GM23248 (cell line): ENCODE measurements at places on chromosomes 4 and X. TPM values are rescaled to one million over a fixed set of nuclear protein-coding genes. Genes with fewer than 3 reads are reported as not detected.
A peak's percentile ranks its signal among the peaks of the same experiment; 100 is the strongest.

The PTCHD1 gene
- not detected in 2 replicates for total RNA-seq

GRCh38 chr4:169256101-169256612 is 14.6 kb downstream of the SH3RF1 start:
- DNase-seq, result peak; percentile 80
- peaks cover 94% of the 10 kb centered on the region for H3K4me1 ChIP-seq
- H3K36me3 ChIP-seq, result no peaks in the 10 kb centered on the region
- peak overlapping the region; percentile 54 for H3K27ac ChIP-seq
- peak overlapping the region; percentile 21 for H3K4me3 ChIP-seq

DNA sequence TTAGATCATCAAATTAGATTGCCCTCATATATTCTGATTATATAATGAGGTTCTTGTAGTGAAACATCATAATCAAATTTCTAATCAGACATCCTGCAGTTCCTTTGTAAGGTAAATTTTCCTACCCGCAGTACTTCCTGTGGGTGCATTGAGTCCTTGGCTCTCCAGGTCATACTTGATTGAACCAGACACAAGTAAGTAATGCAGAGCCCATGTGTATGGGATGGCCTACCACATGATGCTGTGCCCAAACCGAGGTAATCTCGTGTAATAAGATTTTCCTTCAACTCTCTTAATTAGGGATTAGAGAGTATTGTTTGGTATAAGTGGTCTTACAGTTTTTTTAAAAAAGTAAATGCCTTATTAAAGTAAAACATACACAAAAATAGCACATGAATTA is 1841.8 kb downstream of the PCDH7 start:
- H3K4me3 ChIP-seq, result no peak overlapping the region
- no peak overlapping the region for H3K27ac ChIP-seq
- H3K36me3 ChIP-seq, result no peaks in the 10 kb centered on the region
- no peaks in the 10 kb centered on the region for H3K27me3 ChIP-seq
- DNase-seq, result no peak

The HERC6 gene
- 0.51 and 1.1 TPM in 2 replicates for total RNA-seq

The AGTR2 gene
- total RNA-seq, result not detected in 2 replicates

- no peaks in the 10 kb centered on the region for H3K36me3 ChIP-seq
- H3K27ac ChIP-seq, result no peak overlapping the region
- no peak overlapping the region for H3K4me3 ChIP-seq
- no peaks in the 10 kb centered on the region for H3K27me3 ChIP-seq
- peaks cover 34% of the 10 kb centered on the region for H3K4me1 ChIP-seq
These were observed 37.9 kb upstream of the CYP2U1 start for GRCh38 chr4:107893171-107894137.

DNA sequence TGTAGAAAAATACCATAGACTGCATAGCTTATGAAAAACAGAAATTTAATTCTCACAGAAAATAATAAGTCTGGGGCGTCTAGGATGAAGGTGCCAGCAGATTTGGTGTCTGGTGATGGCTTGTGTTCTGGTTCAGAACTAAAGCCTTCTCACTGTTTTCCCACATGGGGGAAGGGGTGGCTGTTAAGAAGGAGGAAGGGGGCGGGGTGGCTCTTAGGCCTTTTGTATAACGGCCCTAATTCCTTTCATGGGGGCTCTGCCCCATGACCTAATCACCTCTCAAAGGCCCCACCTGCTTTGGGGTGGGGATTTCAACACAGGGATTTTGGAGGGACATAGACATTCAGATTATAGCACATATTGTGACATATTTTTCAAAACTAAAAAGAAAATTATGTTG is 173.2 kb upstream of the TECRL start:
- no peak for DNase-seq
- no peaks in the 10 kb centered on the region for H3K36me3 ChIP-seq
- H3K4me3 ChIP-seq, result no peak overlapping the region
- H3K4me1 ChIP-seq, result no peaks in the 10 kb centered on the region

The F8 gene
- 1.6 and 4.1 TPM in 2 replicates for total RNA-seq

GRCh38 chr4:7034262-7035081 is 8.7 kb upstream of the TADA2B start:
- H3K4me3 ChIP-seq, result no peak overlapping the region
- peaks cover 10% of the 10 kb centered on the region; the same call in 1 of the 2 replicates for H3K36me3 ChIP-seq
- H3K27me3 ChIP-seq, result no peaks in the 10 kb centered on the region
- peak; percentile 77 for DNase-seq

DNA sequence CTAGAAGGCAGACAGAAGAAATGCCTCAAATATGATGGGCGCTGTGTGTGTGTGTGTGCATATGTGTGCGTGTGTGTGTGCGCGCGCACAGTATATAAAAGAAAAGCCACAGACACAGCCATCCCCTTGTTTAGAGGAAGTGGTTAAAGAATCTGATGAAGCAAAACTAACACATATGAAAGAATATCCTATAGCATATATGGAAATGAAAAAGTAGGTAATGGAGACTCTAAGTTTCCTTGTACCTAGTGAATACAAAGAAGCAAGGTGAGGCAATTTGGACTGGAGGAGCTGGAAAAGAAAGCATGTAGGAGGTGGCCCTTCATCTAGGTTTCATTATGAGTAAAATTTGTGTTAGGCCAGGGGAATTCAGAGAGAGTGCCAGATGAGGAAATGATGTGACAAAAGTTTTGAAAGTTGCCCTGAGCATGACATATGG is 58.6 kb upstream of the MCF2 start:
- no peak overlapping the region for H3K4me3 ChIP-seq
- DNase-seq, result no peak
- H3K27ac ChIP-seq, result no peak overlapping the region
- H3K4me1 ChIP-seq, result no peaks in the 10 kb centered on the region
- no peaks in the 10 kb centered on the region for H3K27me3 ChIP-seq

DNA sequence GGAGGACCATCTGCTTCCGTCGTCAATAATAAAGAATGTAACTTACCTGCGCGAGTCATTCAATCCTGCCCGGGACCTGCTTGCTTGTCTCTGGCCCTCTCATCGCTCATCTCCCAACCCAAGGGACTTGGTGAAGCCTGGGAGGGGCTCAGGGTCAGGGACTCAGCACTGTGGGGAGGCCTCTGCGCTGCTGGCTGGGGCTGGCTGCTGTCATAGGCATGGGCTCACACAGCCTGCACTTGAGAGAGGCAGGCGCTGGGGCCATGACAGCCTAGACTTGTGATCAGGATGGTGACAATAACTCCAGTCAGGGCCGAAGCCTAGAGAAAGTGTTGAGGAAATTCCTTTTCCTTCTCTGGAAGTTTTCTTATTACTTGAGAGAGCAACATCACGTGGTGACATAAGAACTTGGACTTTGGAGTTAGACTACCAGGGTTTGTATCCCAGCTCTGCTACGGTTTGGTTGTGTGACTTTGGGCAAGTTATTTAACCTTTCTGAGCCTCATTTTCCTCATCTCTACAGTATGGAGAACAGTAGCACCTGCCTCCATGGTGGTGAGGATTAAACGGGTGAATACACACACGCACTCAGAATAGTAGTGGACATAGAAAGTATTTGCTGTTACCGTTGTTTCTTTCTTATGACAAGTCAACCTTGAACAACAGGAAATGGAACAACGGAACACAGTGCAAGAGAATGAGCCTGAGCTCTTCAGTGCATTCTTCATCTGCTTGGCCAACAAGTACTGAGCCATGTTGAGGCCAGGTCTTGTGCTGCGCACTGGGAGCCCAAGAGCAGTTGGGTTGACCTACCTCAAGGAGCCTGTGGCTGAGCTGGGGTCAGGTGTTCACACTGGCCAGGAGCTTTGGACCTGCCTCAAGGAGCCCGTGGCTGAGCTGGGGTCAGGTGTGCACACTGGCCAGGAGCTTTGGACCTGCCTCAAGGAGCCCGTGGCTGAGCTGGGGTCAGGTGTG is 60.5 kb downstream of the TBC1D14 start:
- H3K27me3 ChIP-seq, result no peaks in the 10 kb centered on the region
- H3K27ac ChIP-seq, result no peak overlapping the region
- no peaks in the 10 kb centered on the region for H3K36me3 ChIP-seq
- H3K4me3 ChIP-seq, result no peak overlapping the region

DNA sequence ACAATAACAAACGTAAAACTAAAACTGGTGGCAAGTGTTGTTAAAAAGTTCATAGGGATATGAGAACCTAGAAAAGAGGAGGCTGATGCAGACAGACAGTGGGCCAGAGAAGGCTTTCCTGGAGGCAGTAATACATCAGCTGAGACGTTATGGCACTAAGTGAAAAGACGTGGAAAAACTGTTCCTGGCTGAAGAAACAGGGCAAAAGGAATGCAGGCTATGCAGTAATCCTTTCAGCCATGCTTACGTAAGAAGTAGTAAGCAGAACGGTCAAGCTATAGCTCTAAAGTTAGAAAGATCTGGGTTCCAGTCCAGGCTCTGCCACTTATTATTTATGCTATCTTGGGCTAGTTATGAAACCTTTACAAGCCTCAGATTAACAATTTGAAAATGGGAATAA is 6.4 kb downstream of the LAMTOR3 start:
- no peaks in the 10 kb centered on the region for H3K27me3 ChIP-seq
- peaks cover 53% of the 10 kb centered on the region for H3K36me3 ChIP-seq
- H3K4me3 ChIP-seq, result no peak overlapping the region
- DNase-seq, result peak; percentile 61
- peak overlapping the region; percentile 16; the same call in 1 of the 2 replicates for H3K27ac ChIP-seq

The CACNA1F gene
- not detected in 2 replicates for total RNA-seq

GRCh38 chrX:23811108-23811651 is 28.2 kb downstream of the SAT1 start:
- H3K36me3 ChIP-seq, result no peaks in the 10 kb centered on the region
- H3K27me3 ChIP-seq, result no peaks in the 10 kb centered on the region
- DNase-seq, result peak; percentile 47
- H3K4me1 ChIP-seq, result peaks cover 20% of the 10 kb centered on the region; the same call in 1 of the 2 replicates
- H3K27ac ChIP-seq, result no peak overlapping the region

DNA sequence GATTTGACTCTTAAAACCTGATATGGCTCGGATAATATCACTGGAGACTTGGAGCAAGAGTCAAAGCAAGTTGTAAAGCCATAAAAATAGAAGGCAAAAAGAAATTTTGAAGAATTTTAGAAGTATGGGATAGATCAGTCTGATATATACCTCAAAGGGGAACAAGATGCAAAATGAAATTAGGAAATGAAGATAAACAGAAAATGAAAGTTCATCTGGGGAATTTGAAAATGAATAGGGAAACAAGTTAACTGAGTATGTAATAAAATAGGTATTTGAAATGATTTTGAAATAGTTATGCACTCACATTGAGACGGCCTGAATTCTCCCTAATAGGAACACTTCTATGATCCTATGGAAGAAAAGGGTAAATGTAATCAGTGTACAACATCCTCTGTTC is 5.7 kb downstream of the CYP2U1 start:
- DNase-seq, result no peak
- no peak overlapping the region for H3K27ac ChIP-seq
- no peaks in the 10 kb centered on the region for H3K27me3 ChIP-seq
- peaks cover 3% of the 10 kb centered on the region; the same call in 1 of the 2 replicates for H3K4me1 ChIP-seq
- no peaks in the 10 kb centered on the region for H3K36me3 ChIP-seq

The GLOD5 gene
- not detected in 2 replicates for total RNA-seq

- no peak overlapping the region for H3K27ac ChIP-seq
- no peaks in the 10 kb centered on the region for H3K36me3 ChIP-seq
- H3K4me1 ChIP-seq, result no peaks in the 10 kb centered on the region
- no peaks in the 10 kb centered on the region for H3K27me3 ChIP-seq
These were observed 119.7 kb downstream of the SHOX start for GRCh38 chrX:750263-750662.

The UGT2B15 gene
- total RNA-seq, result not detected in 2 replicates

- H3K4me1 ChIP-seq, result peaks cover 11% of the 10 kb centered on the region
- no peaks in the 10 kb centered on the region for H3K36me3 ChIP-seq
- DNase-seq, result peak; percentile 36
- no peaks in the 10 kb centered on the region for H3K27me3 ChIP-seq
- H3K4me3 ChIP-seq, result no peak overlapping the region
- no peak overlapping the region for H3K27ac ChIP-seq
These were observed 8.5 kb downstream of the TIGD2 start for GRCh38 chr4:89119836-89120235.

- no peaks in the 10 kb centered on the region for H3K4me1 ChIP-seq
- H3K4me3 ChIP-seq, result no peak overlapping the region
- H3K27ac ChIP-seq, result no peak overlapping the region
- DNase-seq, result no peak
- no peaks in the 10 kb centered on the region for H3K27me3 ChIP-seq
These were observed 1149.2 kb downstream of the PCDH18 start for GRCh38 chr4:136383082-136383481.

The PLXNA3 gene
- 25.9 and 30.7 TPM in 2 replicates for total RNA-seq

The MAGEA2 gene
- not detected in 2 replicates for total RNA-seq

The RPS6KA6 gene
- 5.4 and 6.2 TPM in 2 replicates for total RNA-seq

The ERAS gene
- not detected in 2 replicates for total RNA-seq

The RAB33A gene
- total RNA-seq, result 3.3 and 5.8 TPM in 2 replicates

The P2RY8 gene
- not detected in 2 replicates for total RNA-seq

GRCh38 chr4:53712408-53713020 is 121.2 kb upstream of the LNX1 start:
- DNase-seq, result no peak
- H3K4me3 ChIP-seq, result no peak overlapping the region
- H3K27ac ChIP-seq, result no peak overlapping the region
- no peaks in the 10 kb centered on the region for H3K27me3 ChIP-seq

DNA sequence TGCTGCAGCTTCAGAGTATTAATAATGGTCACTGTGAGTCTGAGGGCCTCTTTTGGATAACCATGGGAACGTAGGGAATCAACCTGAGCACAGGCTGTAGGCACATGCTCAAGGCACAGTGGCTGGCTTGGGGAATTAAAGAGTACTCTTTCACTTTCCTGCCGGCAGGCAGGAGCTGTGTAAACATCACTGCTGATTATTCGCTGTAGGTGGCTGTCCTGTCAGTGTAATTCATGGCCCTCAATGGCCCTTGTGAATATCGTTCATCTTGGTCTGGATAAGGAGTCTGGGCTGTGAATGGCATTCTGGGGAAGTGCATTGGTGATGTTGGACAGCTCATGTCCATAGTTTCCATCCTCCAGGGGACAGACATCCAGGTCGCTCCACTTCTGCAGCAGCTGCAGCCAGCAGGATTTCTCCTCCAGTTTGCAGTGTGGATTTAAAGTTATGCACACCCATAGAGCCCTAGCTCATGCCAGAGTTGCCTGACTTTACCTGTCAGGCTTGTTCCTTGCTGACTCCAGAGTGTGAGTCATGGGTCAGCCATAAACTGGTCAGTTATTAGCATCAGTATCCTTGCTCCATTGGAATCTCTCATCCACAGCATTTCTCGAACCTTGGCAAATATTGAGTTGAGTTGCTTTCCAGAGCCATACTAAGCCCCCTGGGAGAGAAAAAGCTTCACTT is 43.0 kb downstream of the C4orf33 start:
- no peaks in the 10 kb centered on the region for H3K36me3 ChIP-seq
- no peak overlapping the region for H3K4me3 ChIP-seq
- no peaks in the 10 kb centered on the region for H3K27me3 ChIP-seq
- no peaks in the 10 kb centered on the region for H3K4me1 ChIP-seq
